ENCODE measurements at places on chromosomes 4 and X. TPM values are rescaled to one million over a fixed set of nuclear protein-coding genes. Genes with fewer than 3 reads are reported as not detected.

CTAG1A gene
- polyA plus RNA-seq, result not detected

FAM120C gene
- polyA plus RNA-seq, result 0.54 TPM

PDGFRA gene
- 73.7 TPM for polyA plus RNA-seq

AMTN gene
- polyA plus RNA-seq, result not detected

CCSER1 gene
- 7.3 TPM for polyA plus RNA-seq

CCNB3 gene
- polyA plus RNA-seq, result 0.12 TPM

XKRX gene
- 1.4 TPM for polyA plus RNA-seq

MTNR1A gene
- polyA plus RNA-seq, result not detected

BLTP1 gene
- polyA plus RNA-seq, result 18.0 TPM

APLN gene
- 0.27 TPM for polyA plus RNA-seq

SULT1B1 gene
- polyA plus RNA-seq, result 15.5 TPM

ODAM gene
- 0.09 TPM for polyA plus RNA-seq

C1QTNF7 gene
- 0.54 TPM for polyA plus RNA-seq

TMEM187 gene
- 4.3 TPM for polyA plus RNA-seq

AFP gene
- polyA plus RNA-seq, result not detected

SSX2B gene
- not detected for polyA plus RNA-seq

TEX11 gene
- 0.54 TPM for polyA plus RNA-seq

Data from small intestine (tissue), 16 donors.